ENCODE measurements at places on chromosomes 5 and 9. TPM values are rescaled to one million over a fixed set of nuclear protein-coding genes. Genes with fewer than 3 reads are reported as not detected.

DNA sequence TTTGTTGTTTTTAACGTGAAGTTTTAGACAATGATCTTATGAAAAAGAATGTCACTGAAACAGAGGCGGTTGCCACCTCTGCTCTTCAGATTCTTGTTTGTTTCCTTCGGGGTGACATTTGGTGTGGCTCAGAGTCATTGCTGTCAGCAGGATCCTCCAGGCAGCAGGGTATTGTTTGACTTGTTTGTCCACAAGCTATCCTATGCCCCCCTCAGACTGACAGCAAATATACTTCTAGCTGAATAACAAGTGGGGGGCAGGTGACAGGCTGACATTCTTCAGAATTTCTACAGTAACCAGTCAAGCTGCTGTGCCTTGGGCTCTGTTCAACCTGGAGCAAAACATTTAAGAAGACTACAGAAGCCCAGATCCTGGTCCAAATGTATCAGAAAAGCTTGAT lies 383.3 kb downstream of the YTHDC2 start:
- no peaks in the 10 kb centered on the region for H3K27me3 ChIP-seq
- DNase-seq = no peak
- no peak overlapping the region for H3K4me3 ChIP-seq
- H3K36me3 ChIP-seq = no peaks in the 10 kb centered on the region
- no peak overlapping the region for H3K27ac ChIP-seq

- H3K27me3 ChIP-seq = no peaks in the 10 kb centered on the region
- H3K4me1 ChIP-seq = no peaks in the 10 kb centered on the region
- H3K27ac ChIP-seq = no peak overlapping the region
These were observed 140.7 kb downstream of the WDR70 start for GRCh38 chr5:37519807-37520206.

- H3K36me3 ChIP-seq = peaks cover 8% of the 10 kb centered on the region
- peak overlapping the region; percentile 83 for H3K27ac ChIP-seq
- H3K4me1 ChIP-seq = no peaks in the 10 kb centered on the region
- DNase-seq = no peak
- H3K4me3 ChIP-seq = no peak overlapping the region
These were observed 17.4 kb downstream of the GPX3 start for GRCh38 chr5:151037561-151038411.

The RALGPS1 gene
- 5.8 TPM for total RNA-seq

GRCh38 chr9:270657-271237 lies 56.1 kb downstream of the DOCK8 start:
- no peak for DNase-seq
- H3K27me3 ChIP-seq = no peaks in the 10 kb centered on the region
- H3K36me3 ChIP-seq = no peaks in the 10 kb centered on the region
- no peak overlapping the region for H3K27ac ChIP-seq
- H3K4me1 ChIP-seq = no peaks in the 10 kb centered on the region
- no peak overlapping the region for H3K4me3 ChIP-seq

DNA sequence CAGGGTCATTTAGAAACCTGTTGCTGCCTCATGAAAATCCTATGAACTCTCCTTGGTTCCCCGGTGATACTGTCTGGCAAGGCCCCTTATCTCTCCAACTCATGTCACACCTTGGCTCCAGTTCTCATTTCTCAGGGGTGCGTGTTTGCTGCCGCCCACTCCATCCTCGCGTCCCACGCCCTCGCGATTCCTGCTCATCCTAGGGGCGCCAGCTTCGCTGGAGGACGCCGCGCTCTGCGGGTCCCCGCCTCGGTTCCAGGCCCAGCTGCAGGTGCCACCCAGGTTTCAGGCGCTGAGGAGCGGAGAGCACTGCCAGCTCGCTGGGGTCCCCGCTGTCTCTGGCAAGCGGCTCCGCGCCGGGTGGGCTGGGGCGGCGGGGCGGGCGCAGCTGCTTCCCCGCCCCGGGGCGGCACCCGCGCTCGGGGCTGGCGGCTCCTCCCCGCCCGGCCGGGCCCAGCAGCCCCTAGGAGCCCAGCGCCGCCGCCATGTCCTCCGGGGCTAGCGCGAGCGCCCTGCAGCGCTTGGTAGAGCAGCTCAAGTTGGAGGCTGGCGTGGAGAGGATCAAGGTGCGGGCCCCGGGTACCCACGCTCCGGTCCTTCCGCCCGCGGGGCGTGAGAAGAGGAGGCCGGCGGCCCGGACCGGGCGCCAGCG lies at the start of gene GNG10:
TSS of gene GNG10 (plus strand) at position 456 of the 652 bp plus-strand sequence. CDS start at position 486, 30 bp downstream.
- no peaks in the 10 kb centered on the region for H3K27me3 ChIP-seq
- no peaks in the 10 kb centered on the region for H3K36me3 ChIP-seq
- H3K4me3 ChIP-seq = peak within 1 kb of the TSS; percentile 76
- peak within 1 kb of the TSS; percentile 70 for H3K27ac ChIP-seq

DNA sequence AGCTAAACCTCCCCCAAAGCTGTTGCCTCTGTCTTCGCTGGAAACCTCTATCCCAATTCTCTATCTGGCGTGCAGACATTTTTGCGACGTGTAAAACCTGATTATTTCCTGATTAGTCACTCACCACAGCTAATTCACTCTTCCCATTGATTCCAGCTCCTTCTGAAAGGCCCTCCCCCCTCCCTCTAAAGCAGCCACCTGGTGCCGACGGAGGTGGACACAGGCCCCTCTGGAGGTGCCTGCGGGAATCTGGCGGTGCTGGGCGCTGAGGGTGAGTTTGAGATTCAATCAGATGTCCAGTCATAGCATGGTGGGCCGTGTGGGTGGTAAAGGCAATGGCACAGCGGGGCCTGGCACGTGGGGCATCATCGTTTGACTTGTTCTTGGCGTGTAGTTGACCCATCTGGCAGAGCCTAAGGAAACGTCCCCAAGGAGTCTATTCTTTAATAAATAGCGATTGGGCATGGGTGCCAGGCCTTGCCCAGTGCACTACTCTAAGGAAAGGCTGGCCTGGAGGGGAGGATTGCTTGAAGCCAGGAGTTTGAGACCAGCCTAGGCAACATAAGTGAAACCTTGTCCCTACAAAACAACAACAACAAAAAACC lies 271.1 kb upstream of the MVB12B start:
- H3K36me3 ChIP-seq = no peaks in the 10 kb centered on the region
- DNase-seq = no peak
- H3K4me3 ChIP-seq = no peak overlapping the region
- no peak overlapping the region for H3K27ac ChIP-seq
- H3K4me1 ChIP-seq = no peaks in the 10 kb centered on the region

All from breast epithelium (tissue), 4 donors.